ENCODE measurements at places on chromosomes 16 and 17.

DNA sequence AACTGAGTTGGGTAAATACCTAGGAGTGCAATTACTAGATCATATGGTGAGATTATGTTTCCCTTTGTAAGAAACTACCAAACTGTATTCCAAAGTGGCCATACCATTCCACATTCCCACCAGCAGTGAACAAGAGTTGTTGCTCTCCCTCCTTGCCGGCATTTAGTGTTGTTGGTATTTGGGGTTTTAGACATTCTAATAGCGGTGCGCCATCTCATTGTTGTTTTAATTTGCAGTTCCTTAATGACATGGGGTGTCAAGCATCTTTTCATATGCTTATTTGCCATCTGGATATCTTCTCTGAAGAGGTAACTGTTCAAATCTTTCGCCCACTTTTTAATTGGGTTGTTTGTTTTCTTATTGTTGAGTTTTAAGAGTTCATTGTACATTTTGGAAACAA, 164.2 kb upstream of the LHX1 start:
- DNase-seq = no peak

GRCh38 chr17:34252444-34253138, 2.5 kb upstream of the CCL2 start:
- no peak for DNase-seq

DNA sequence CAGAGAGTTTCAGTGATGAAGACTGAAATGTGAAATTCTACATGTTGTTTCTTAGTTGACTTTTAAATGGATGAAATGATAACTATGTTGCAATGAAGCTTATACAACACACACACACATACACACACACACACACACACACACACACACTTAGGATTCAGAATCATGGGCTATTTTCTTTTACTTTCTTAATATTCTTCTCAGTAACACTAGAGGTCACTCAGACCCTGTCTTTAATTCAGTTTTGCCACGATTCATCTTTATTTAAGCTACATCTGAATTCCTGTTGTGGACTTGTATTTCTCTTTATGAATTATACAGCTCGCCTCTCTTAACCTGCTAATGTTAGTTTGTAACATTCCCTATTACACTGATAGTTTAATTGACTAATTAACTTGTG, 109.6 kb upstream of the GOT2 start:
- DNase-seq = no peak

GRCh38 chr16:50389900-50390299, 21.1 kb upstream of the BRD7 start:
- no peak for DNase-seq
